ENCODE measurements at places on chromosomes 5 and 9.

- DNase-seq, result no peak
Measured at GRCh38 chr5:131513780-131514179, 121.2 kb downstream of the RAPGEF6 start.

- DNase-seq, result no peak
Measured at GRCh38 chr9:12889402-12890106, 114.7 kb downstream of the LURAP1L start.

DNA sequence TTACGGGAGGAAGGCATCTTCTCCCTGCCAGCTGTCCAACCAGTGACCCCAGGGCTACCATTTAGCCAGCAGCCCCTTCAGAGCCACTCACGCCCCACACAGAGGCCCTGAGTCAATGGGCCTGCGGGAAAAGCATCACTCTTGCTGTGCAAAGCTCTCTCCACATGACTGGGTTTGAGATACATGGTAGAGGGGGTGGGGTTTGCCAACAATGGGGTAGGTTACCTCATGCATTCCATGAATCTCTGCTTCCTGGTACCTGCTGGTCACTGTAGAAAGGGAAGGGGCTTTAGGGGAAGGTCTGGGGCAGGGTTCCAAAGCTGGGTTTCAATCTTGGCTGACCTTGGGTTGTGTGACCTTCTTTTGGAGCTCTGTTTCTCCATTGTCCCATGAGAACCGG lies 22.9 kb upstream of the TTLL11 start:
- DNase-seq, result no peak

GRCh38 chr9:68427216-68427977 lies 71.0 kb downstream of the PGM5 start:
- no peak for DNase-seq

- peak; percentile 17 for DNase-seq
Measured at GRCh38 chr5:136212252-136212721, 19.3 kb upstream of the SMIM32 start.

DNA sequence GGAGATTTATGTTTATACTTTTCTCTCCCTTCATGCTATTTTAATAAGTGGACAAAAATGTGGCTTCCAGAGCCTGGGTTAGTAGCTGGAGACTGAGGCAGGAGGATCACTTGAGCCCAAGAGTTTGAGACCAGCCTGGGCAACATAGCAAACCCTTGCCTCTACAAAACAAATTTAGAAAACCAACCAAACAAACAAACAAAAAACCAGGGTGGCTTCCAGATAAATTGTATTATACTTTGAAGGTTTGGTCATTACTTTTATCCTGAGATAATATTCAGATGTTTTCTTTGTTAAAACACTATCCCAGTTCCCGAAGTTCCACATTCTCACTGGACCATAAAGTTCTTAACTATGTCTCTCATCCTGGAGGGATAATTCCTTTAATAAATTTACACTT lies 46.0 kb downstream of the ALDH1A1 start:
- no peak for DNase-seq

- no peak for DNase-seq
Measured at GRCh38 chr5:164119806-164120447, 614.5 kb downstream of the MAT2B start.

GRCh38 chr5:35862126-35862525 lies 5.4 kb downstream of the IL7R start:
- DNase-seq, result no peak

DNA sequence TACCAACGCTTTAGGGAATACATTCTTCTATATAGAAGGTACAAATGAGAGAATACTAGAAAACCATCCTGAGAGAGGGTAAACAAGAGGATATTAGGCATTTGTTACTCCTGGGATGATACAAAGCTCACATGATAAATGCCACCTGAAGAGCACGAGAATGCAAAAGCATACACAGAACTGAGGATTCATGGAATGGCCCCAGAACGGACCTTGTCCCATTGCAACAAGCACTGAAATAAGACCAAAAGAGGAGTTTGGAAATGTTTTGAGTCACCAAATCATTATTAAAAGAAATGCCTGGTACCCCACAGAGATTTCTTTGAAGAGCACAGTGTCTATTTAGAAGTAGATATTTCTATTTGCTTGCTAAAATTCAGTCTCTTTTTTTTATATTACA lies 173.5 kb downstream of the TTC39B start:
- no peak for DNase-seq

- DNase-seq, result no peak
Measured at GRCh38 chr5:168681556-168682183, 102.5 kb upstream of the PANK3 start.

DNA sequence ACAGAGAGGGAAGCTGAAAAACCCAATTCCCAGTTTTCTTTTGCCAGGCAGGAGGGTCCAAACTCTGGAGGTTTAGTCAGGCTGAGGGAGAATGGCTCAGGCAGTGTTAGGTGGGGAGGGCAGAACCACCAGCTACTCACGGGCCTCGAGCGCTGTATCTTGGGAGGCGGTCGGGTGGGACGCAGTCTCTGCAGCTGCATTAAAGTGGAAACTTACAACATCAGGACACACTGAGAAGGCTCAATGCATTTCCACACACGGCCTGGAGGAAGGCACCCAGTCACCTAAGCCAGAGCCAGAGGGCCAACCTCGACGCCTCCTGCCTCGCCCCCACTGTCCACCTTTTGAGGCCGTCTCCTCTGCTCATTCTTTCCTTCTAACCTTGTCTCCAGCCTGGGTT lies 55.6 kb downstream of the CRB2 start:
- no peak for DNase-seq

DNA sequence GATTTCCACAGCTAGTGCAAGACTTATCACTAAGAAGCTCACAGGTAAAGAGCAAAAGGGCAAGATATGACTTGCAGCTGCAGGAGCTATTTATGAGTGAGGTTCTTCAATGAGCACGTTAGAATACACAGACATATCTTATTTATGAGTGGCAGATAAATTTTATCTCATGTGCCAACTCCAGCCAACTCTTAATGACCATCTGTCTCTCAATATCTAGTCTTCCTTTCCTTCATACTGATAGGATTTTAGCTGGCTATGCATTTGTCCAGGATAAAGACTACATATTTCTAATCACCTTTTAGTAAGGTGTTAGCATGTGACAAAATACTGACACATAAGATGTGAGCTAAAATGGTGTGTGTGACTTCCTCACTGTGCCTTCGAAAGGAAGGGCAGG lies 304.5 kb downstream of the TRPM3 start:
- no peak for DNase-seq

- no peak for DNase-seq
Measured at GRCh38 chr5:34803974-34804732, 34.8 kb upstream of the TTC23L start.

GRCh38 chr5:4275232-4275631 lies 679.6 kb downstream of the IRX1 start:
- DNase-seq, result no peak

- DNase-seq, result no peak
Measured at GRCh38 chr9:91750343-91750742, 199.7 kb downstream of the ROR2 start.

DNA sequence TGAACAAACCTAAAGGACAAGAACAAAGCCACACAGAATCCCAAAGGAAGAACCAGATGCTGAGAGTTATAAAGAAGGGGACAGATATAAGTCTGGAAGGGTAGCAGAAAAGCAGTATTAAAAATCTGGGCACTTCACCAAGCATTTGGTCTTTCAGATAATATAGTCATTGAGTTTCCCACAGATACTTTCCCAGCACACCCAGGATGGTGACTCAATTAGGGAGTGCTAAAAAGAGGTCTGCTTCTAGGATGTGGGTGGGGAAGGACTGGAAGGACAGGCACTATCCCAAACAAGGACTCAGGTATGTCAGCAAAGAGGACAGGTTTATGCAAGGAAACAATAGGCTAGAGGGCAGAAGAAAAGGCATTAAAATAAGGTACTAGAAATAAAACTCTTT lies 59.3 kb downstream of the DIAPH1 start:
- no peak for DNase-seq

DNA sequence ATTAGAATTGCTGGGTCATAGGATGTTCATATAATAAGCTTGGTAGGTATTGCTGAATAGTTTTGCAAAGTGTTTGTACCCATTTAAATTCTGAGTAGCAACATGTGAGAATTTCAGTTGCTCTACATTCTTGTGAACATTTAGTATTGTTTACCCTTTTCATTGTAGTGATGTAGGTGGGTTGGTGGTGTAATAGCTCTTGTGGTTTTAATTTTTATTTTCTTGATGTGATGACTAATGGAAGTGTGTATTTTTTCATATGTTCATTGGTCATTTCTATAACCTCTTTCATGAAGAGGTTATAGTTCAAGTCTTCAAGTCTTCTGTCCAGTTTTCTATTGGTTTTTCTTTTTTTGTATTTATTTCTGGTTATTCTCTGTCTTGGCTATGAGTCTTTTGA lies 34.4 kb downstream of the RASA1 start:
- DNase-seq, result no peak

GRCh38 chr9:127293328-127293727 lies 28.8 kb downstream of the GARNL3 start:
- DNase-seq, result no peak

GRCh38 chr9:123611226-123611625 lies 255.2 kb downstream of the CRB2 start:
- no peak for DNase-seq

DNA sequence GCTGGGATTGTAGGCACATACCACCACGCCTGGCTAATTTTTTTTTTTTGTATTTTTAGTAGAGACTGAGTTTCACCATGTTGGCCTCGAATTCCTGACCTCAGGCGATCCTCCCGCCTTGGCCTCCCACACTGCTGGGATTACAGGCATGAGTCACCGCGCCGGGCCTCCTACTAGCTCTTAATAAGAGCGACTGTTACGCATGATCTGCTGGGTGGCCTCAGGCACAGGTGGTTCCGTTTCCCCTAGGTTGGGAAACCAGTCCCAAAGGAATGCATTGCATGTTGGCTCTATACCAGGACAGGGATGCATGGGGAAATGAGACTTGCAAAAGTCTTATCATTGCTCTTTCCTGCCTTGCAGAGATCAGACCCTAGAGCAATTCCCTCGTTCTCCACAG lies 184.7 kb upstream of the PPP1R26 start:
- no peak for DNase-seq

DNA sequence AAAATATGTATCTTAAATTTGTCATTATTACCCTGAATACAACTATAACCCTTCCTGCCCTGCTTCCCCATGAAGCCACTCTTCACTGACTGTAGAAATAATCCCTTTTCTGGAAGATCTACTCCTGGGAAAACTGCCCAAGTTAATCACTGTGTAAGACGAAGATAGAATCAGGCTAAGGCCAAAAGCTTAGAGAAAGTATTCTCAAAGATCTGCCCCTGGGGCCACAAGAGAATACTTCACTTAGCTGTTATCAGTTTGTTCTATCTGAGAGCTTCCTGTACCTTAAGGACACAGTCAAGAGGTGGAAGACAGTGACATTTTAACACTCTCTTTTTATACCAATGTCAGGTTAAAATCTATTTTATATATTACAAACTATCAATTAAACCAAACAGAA lies 33.8 kb downstream of the RNF145 start:
- no peak for DNase-seq

GRCh38 chr5:134738963-134739661 lies 764 bp downstream of the CAMLG start:
- peak; percentile 7 for DNase-seq

- no peak for DNase-seq
Measured at GRCh38 chr5:67005737-67006499, 190.7 kb downstream of the CD180 start.

GRCh38 chr5:58235299-58235698 lies 224.6 kb downstream of the PLK2 start:
- DNase-seq, result no peak

GRCh38 chr9:69392826-69393225 lies 67.8 kb downstream of the ENTREP1 start:
- no peak for DNase-seq

DNA sequence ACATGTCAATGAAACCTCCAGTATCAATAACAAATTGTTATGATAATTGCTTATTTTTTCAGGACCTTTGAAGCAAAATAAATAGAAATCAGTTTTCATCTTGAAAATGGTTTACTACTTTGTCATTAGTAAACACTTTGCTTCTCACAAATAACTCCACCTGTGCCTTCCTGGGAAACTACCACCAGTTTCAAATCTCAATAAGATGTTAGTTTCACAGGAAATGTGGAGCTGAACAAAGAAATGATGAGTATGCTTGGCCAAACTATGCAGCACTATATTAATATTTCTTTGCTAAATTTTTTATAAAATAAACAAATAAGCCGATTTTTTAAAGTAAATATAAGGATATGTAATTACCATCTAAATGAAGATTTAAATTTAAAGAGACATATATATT lies 221.5 kb upstream of the HAPLN1 start:
- DNase-seq, result no peak

GRCh38 chr5:44275908-44276307 lies 113.3 kb downstream of the FGF10 start:
- DNase-seq, result no peak

DNA sequence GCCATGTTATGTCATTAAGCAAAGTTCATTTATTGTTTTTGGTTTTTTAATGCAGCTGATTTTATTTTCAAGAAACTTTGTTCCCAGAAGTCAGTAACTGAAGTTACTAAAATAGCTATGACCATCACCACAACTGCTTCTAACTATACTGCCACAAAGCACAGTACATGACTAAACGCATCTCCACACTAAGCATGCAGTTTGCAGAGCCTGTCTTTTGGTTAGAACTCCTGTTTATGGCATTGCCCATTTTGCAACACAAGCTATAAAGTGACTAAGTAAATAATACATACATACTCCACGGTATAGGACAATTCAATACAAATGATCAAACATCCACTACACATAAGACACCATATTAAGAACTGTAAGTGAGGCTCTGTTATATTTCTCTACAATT lies 109.7 kb downstream of the MLLT3 start:
- no peak for DNase-seq

- no peak for DNase-seq
Measured at GRCh38 chr5:96264047-96264446, 169.0 kb downstream of the PCSK1 start.

DNA sequence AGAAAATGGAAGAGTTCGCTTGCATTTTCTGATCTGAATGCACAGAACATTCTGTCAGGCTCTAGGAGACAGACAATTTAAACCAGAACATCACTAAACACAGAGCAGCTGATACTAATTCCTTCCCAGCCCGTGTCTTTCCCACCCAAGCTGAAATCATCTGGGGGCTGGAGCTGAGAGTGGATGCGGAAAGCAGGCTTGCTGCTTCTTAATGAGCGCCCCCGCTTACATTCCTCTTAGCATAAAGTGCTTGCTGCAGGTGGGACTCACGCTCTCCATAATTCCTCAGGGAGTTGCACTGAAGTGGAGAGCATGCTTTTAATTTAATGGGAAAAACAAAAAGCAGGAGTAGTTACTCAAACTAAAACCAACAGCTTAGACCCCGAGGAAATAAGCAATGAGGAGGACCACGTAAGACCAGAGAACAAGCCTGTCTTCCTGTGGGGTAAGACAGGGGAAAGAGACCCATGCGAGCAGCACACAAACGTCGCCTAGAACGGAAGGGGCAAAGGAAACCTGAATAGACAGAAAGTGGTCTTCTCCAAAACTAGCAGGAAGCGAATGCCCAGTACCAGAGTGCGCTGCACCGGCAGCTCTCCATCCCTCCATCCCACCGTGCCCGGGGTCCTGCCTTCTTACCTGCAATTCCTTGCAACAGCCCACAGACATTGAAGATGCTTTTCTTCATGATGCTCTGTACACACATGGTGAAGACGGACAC lies 139.3 kb downstream of the LHFPL2 start:
- DNase-seq, result no peak
